ENCODE measurements at places on chromosomes 6 and 20.

GRCh38 chr6:40192516-40192915, 258.3 kb upstream of the MOCS1 start:
- no peak for DNase-seq

DNA sequence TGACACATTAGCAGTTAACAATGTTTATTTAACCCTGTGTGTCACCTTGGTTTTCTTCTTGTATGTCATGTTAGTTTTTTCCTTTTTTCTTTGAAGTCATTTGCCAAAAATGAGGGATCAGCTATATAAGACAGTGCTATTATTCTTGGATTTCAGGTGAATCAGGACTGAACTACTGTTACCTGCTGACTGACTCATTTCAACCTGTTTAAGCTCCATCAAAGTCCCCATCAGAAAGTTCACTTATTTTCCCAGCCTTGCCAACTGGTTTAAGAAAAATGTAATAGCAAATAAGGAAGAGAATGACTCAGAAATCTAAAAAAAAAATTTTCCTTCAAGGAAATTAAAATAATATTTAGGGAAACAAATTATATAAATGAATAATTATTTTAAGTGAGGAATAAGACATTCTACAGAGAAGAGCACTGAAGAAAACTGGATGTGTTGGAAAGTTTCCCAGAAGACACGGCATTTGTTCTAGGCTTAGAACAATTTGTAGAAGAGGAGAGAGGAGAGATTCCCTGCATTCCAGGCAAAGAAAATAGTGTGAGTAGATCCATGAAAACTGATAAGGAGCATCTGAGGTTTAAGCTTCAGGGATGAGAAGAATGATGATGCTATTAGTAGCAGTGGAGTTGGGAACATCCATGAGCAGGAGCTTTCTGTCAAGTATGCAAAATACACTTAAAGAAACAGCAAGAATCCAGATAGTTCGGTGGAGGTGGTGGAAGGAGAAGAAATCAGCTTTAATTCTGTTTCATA, 84.9 kb upstream of the SIM1 start:
- no peak for DNase-seq

GRCh38 chr20:58684291-58684690, 8.3 kb upstream of the NPEPL1 start:
- DNase-seq = no peak

- DNase-seq = no peak
These were observed 95.0 kb downstream of the SAMD5 start for GRCh38 chr6:147603392-147604081.

DNA sequence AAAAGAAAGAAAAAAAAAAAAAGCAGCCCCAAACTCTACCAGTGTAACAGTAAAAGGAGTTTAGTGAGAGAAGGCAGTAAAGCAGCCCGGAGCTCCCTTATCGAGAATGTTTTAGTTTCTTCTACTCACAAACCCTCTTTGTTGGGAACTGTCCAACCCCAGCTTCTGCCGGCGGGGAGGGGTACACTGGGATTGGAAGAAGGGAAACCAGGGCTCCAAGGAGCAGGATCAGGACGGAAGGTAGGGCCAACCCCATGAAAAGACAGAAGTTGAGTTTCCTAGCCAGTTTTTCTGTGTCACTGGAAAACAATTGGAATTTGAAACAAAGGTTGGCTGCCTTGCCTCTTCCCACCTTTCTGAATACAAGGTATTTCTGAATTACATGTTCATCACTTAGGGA, 66.0 kb downstream of the KIZ start:
- no peak for DNase-seq

- DNase-seq = no peak
These were observed 96.1 kb downstream of the NUS1 start for GRCh38 chr6:117771403-117771802.

DNA sequence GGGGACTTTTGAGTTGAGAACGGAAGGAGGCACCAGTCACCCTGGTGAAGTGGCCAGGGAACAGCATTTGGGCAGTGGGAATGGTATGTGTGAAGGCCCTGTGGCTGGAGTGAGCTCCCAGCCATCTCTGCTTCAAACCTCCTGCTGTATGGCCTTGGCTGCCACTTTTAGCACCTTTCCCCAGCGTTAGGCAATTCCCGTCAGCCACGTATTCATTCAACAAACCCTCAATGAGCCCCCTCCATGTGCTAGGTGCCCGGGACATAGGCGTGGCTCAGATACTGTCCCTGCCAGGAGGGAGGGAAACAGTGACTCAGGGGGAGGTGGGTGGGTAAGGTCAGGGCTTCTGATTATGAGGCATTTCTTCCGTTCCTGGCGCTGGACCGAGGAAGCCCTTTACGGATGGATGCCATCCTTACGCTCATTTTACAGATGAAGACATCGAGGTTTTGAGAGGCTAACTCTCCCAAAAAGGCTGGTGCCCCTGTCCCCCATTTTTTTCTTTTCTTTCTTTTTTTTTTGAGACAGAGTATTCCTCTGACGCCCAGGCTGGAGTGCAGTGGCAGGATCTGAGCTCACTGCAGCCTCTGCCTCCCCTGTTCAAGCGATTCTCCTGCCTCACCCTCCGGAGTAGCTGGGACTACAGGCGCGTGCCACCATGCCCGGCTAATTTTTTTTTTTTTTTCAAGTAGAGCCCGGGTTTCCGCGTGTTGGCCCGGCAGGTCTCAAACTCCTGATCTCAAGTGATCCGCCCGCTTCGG, 37.5 kb downstream of the SRC start:
- no peak for DNase-seq

DNA sequence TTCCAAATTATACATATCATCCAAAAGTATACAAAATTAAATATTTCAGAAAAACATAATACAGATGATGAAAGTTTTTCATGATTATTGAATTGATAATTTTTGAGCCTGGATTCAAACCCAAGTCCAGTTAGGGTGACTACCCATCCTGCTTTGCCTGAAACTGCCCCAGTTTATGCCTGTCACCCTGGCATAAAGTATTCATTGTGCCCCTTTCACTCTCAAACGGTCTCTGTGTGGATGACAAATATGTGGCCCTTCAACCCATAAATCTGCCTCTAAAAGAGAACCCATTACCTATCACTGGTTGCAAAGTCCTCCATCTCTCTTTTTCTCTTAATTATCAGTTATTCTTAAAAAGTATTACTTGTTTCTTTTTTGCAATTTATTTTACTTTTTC, 553.7 kb upstream of the JARID2 start:
- no peak for DNase-seq

DNA sequence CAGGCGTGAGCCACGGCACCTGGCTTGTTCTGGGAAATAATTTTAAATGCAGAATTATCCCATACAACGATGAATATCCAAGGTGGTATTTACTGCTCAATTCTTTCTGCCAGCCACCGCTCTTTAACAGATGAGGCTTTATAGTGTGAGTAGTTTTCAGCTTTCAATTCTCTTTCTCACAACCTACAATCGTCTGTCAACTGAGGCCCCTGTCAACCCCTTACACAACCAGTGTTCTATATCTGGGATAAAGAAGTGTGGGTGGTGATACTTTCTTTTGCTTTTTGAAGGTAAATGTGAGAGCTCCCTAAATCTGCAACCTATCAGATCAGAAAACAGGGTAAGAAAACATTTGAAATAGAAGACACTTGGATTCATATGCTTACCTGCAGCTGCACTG, 22.5 kb downstream of the STAU1 start:
- no peak for DNase-seq

DNA sequence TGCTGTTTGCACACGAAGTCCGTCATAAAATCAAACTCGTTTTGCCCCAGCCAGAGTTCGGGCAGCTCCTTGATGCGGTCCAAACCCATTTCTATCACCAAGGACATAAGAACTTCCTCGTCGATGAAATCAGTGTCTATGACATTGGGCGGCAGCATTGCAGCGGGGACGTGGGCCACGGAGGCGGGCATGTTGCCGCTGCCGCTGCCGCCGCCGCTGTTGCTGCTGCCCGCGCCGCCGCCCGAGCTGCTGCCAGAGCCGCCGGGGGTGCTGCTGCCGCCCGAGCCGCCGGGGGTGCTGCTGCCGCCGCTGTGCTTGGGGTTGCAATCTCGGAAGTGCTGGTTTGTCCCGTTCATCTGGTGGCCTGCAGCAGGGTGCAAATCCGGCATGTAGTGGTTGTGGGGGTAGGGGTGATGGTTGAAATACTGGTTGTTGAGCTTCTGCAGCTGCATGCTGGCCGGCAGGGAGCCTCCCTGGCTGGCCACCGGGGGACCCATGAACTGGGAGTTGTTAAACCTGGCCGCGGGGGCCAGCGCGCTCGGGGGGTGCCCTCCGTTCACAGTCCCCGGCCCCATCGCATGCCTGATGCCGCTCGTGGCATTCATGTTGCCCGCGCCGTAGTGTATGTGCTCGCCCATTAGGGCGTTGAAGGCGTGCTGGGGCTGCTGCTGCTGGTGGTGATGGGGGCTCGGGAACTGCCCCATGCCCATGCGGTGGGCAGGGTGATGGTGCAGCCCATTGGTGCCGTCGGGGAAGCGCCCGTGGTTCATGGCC, 1.1 kb downstream of the CITED2 start:
- DNase-seq = peak; percentile 39

DNA sequence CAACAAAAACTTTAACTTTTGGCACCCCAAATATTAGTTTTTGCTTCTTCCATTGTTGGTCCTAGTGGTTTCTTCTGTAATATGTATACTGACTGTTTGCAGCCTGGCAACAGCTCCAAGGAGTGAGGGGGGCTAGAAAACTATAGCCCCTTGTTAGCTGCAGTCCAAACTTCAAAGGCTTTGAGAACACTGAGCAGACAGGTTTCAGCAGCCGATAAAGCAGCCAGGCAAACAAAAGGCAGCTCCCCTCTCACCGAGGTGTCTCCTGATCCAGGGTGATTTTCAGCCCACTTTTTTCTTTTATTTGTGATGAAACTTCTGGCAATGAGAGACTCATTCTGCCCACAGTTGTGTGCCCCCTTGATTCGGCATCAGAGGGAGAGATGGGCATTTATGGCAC, 80.7 kb downstream of the OLIG3 start:
- DNase-seq = no peak

GRCh38 chr6:152596726-152597125, 40.4 kb downstream of the SYNE1 start:
- DNase-seq = peak; percentile 72

GRCh38 chr20:47663354-47664067, 121.8 kb downstream of the SULF2 start:
- peak; percentile 78 for DNase-seq

DNA sequence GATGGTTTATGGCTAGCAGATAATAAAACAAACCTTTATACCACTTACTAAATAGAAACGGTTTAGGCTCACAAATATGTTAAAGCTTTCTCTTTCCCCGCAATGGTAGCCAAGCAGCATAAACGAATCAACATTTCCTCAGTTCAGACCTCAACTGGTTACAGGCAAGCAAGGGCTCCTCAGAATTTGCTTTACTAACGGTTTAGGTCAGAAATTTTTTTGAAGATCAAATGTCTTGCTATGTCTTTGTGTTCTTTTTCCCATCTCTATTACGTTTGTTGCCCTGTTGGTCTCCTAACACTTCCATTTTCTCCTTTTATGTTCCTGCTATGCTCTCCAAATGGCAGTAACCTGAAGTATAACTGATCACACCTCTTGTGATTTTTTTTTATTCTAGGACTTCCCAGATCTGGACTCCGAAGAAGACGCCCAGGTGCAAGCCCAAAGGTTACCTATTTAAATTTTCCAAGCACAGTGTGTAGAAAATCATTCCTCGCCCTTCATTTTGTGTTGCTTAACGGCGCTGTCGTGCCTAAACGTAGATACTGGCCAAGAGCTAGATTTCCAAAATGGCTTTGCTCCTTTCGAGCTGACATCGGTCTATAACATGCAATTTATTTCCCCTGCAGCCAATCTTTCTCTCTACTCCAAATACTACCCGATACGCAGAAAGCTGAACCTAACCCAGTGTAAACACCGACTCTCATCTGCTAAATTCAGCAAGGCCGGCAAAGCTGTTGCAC, 717 bp upstream of the ASF1A start:
- peak; percentile 83 for DNase-seq

DNA sequence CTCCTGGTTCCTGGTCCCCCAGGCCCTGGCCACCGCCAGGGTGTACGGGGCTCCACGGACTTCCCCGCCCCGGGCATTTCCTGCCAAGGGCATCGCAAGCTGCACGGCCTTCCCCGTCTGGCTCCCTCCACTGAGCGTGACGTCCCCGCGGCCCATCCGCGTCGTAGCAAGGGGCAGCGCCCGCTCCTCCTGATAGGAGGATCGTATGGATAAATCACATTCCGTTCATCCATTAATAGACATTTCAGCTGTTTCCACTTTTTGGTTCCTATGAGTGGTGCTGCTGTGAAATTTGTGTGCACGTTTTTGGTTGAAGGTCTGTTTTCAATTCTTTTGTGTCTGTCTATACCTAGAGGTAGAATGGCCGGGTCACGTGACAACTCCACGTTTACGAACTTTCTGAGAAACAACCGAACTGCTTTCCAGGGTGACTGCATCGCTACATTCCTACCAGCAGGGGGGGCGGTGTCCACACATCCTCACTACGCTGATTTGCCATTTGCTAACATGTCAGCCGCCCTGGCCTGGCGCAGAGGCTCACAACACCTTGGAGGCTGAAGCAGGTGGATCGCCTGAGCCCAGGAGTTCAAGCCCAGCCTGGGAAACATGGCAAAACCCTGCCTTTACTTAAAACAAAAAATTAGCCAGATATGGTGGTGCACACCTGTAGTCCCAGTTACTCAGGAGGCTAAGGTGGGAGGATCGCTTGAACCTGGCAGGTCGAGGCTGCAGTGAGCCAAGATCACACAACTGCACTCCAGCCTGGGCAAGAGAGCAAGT, 37.7 kb downstream of the KCNQ2 start:
- peak; percentile 91 for DNase-seq

DNA sequence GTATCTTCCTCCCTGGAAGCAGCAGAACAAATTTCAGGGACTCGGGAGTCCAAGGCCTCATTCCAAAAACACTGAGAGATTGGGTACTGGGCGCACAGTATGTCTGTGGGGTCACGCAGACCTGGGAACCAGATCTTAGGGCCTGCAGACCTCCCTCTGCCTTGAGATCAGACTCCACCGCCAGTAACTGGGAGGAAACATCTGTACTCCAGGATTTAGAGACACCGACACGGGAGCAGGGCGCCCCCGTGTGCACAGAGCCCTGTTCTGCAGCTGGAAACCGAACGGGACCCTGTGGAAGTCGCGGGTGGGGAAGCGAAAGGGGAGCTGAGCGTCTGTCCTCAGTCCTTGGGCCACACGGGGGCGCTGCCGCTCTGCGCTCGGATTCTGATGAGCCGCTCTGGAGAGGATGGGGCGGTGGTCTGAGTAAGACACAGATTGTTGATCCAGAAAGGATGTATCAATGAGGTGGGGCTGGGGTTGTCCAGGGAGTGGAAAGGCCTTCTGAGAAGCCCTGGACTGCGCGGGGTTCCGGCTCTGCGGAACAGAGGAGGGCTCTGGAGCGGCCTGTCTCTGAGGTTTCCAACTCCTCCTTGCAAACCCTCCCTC, 35.7 kb upstream of the HLA-E start:
- DNase-seq = peak; percentile 78
